ENCODE measurements at places on chromosomes 6 and 20.

GRCh38 chr20:1934721-1935573 is 39.7 kb downstream of the SIRPA start:
- peak; percentile 96 for DNase-seq

GRCh38 chr6:10555625-10556309 is 34.6 kb downstream of the GCNT2 start:
- DNase-seq: peak; percentile 2

DNA sequence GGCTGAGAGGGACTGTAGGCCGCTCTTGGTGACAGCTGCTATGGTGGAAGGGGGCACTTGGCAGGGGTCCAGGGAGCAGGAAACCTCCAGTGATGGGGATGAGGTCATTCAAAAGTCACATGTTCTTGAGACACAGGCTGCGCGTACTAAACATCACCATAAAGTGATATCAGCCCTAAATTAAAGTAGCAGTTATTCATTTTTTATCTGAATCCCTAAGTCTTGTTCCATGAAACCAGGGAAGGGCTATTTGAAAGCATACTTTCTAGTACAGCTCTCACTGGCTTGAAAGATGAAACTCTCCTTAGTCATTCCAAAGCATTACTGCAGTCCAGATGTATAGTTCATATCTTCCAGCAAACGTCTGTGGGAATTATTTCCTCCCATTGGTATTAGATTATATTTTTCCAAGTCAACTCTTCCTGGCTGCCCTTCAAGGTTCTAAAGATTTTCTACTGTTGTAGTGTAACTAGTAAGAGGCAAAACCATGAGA is 373.1 kb downstream of the CD109 start:
- DNase-seq: peak; percentile 61

GRCh38 chr6:71979911-71980310 is 93.6 kb downstream of the RIMS1 start:
- no peak for DNase-seq

DNA sequence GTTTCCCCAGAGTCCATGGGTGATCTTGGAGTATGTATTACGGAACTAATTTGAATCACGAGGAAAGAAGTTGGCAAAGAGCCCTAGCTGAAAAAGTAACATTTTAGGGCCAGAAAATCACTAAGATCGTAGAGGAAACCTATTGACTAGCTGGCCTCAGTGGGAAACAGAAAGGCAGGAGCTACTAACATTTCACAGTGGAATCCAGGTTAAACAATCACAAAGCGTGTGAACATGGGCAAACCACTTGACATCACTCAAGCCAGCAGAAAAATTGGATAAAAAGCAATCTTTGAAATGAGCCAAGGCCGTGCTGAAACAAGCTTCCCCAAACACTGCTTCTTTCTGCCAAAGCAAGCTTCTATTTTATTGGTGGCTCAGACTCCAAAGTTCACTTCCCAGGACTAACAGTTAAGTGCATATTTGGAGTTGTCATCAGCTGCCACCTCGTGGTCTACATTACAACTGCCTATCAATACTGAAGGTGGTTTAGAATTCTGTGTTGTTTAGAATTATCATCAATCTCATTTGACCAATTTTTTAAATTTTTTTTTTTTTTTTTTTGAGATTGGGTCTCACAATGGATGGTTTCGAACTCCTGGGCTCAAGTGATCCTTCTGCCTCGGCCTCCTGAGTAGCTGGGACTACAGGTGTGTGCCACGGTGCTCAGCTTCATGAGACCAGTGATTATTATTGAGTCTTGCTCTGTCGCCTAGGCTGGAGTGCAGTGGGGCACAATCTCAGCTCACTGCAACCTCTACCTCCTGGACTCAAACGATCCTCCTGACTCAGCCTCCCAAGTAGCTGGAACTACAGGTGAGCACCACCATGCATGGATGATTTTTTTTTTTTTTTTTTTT is 10.6 kb downstream of the RPS10 start:
- peak; percentile 84 for DNase-seq

DNA sequence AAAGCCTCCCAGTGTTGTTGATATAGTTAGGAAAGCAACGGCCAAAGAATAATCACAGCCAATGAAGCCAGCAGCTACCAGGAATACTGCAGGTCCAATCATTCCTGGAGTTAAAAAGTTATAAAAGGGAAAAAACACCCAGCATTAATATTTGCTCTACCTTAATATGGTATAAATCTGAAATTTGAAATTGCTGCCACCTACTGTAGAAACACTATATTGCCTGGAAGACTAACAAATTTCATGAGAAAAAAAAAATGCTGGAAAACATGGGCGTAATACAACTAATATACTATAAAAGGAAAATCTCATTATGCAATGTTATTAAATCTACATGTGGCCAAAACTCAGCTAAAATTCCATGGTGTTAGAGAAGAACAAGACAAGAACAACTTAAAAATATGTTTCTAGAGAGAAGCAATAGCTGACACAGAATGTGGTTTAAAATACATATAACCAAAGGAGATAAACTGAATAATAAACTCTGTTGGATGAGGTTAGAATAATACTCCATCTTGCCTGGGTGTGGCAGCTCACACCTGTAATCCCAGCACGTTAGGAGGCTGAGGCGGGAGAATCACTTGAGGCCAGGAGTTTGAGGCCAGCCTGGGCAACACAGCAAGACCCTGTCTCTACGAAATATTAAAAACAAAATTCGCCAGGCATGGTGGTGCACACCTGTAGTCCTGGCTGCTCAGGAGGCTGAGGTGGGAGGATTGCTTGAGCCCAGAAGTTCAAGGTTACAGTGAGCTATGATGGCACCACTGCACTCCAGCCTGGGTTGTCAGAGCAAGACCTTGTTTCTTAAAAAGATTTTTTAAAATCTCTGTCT is 43.1 kb downstream of the SLC17A5 start:
- peak; percentile 73 for DNase-seq

DNA sequence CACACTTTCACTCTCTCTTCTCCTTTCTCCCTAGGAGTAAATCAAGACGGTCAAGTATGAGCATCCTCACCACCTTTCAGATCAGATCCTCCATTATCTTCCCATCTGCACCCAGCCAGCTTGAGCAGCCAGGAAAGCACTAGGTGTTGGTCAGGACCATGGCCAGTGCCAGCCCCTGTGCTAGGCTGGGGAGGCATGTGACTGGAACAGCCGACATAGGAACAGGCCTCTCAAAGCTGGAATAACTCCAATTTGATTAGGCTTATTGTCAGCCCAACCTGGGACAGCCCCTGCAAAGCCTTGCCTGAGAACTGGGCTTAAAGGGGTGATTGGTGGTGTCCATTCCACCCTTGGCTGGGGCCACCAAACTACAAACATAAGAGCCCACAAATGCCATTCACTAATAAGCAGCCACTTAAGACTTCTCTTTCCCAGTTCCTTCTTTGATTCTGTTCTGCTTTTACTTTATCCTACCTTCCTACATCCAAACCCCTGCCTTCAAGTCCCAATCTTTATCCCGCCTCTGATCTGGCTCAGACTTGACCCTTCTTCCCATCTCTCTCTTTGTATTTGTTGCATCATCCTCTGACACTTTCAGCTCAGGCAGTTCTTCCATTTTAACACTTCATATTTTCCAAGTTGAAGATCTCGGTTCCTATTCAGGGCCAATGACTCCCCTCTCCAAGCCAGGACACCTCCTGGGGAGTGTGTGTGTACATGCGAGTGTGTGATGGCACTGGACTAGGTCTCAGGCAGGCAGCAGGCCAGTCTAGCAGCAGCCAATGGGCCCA is 4.5 kb upstream of the TREM2 start:
- DNase-seq: peak; percentile 15

DNA sequence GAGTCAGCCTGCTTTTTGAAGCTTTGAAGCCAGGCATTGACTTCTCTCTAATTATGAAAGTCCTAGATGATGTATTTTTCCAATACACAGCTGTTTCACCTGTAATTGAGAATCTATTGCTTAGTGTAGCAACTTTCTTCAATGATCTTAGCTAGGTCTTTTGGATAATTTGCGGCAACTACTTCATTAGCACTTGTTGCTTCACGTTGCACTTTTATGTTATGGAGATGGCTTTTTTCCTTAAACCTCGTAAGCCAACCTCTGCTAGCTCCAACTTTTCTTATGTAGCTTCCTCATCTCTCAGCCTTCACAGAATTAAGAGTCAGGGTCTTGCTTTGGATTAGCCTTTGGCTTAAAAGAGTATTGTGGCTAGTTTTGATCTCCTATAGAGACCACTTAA is 44.8 kb downstream of the PHIP start:
- DNase-seq: no peak

GRCh38 chr20:11453430-11453829 is 464.3 kb upstream of the BTBD3 start:
- peak; percentile 29 for DNase-seq

- DNase-seq: no peak
These were observed 687 bp upstream of the HTR1B start for GRCh38 chr6:77463861-77464494.

DNA sequence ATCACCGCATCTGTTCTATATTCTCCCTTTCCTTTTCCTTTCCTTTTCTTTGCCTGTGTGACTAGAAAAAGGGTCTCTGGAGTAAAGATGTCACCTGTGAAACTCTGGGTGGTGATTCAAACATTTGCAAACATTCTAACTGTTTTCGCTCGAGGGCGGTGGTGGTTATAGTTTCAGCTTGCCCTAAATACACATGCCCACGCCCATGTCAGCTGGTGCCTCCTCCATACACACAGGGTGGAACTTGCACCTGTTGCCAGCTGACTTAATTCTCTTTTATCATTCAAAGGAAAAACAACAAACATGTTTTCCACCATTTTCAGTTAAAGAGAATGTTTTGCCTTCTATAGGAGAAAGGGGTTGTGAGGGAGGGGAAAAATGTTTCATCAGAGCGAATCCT is 381.9 kb upstream of the ARID1B start:
- DNase-seq: no peak

DNA sequence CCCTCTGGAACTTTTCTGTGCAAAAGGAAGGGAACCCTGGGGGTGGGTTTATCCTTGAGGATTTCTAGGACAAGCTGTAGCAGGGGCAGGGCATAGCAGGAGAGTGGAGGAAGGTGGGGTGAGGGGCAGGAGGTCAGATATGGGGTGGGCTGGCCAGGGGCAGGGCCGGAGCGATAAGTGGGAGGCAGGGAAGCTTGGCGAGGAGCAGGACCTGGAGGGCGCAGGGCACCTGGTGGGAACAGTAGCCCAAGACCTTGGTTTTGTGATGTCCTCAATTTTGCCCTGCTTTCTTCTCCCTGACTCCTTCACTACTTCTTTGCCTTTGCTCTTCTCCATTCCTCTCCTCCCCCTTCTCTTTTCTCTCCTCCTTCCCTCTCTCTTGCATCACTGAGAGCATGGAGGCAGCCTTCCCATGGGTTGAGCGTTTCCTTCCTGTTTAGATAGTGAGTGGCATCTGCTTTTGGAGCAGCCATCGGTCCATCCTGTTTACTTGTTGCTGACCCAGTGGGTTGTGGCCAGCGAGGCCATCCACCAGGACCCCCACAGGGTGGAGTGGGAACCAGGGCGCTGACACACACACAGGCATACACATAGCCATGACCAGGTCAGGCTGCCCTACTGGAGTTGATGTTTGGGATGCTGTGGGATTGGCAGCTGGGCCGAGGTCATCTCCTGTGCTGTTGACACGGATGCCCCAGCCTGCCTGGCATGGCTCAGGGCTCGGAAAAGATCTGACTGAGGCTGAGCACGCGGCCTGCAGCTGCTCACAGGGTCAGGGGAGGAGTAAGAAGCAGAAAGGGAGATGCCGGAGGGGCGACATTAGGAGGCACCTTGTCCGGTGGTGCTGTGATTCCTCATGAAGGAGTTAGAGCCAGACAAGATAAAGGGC is 121.0 kb upstream of the RNF24 start:
- DNase-seq: peak; percentile 62

Data from cardiac fibroblast (primary cell).